ENCODE measurements at places on chromosomes 7 and 10.

- no peak for DNase-seq
These were observed 37.0 kb downstream of the ADAP1 start for GRCh38 chr7:917255-918117.

DNA sequence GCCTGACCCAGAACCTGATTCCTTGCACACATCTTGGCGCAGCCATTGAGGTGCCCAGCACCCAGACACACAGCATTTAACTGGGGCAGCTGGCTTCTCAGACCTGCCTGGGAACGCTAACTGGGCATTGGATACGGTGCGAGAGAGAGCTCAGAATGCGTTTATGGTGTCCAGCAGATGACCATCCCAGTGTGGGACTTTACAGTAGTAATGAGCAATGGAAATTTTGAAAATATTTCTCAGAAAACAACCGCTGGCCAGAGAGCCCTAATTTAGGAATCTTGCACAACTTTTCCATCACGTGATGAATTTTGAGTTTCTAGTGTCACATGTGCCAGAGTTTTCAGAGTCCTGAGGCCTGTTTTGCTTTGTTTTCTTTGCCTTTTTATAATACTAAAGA, 78.2 kb upstream of the SEC61G start:
- no peak for DNase-seq

DNA sequence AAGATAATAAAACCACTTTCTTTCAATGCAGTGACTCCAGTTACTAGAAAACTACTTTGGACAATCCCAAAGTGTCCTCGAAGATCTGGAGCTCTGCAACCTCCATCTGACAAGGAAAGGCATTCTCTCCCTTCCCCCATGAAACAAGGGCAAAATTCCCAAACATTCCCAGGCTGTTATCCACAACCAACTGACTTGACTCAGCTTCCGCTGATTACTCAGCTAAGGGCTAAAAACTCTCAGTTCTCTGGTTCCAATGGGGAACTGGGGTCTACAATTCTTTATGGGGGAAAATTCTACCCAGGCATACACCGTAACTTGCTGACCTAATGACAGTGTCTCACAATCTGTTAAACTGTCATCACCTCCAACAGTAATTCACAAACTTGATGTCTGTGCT, 48.4 kb downstream of the SFMBT2 start:
- DNase-seq = no peak

- DNase-seq = no peak
These were observed 260.3 kb downstream of the ARHGAP12 start for GRCh38 chr10:31668326-31668725.

DNA sequence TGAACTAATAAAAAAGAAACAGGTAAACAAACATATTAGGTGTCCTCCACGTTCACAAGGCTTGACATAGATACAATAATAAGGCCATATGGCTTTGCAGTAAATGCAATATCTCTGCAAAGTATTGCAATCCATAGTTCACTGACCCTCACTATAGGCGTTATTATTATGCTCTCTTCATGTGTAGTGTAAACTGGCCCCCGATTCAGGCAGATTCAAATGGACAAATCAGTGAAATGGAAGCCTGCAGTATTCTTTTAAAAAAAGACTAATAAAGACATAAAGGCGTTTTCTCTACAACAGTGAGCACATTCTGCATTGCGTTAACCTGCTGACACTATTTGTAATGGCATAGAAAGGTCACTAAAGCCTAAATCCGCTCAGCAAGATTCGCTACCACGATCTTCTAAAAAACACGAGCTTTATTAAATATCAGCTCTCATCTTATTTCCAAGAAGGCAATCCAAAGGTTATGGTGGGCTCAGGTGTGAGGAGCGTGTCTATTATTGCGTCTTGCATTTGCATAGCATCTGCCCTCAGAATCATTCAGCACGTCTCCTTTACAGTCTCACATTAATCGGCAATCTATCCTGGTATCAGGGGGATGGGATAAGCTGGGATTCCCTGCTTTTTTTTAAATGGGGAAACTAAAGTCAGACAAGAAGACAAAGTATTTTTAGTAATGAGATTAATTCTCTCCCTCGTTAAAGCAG, 36.2 kb downstream of the FRMD4A start:
- no peak for DNase-seq

- DNase-seq = no peak
These were observed 1.1 kb upstream of the DMTF1 start for GRCh38 chr7:87151002-87151728.

- DNase-seq = no peak
These were observed 82.1 kb downstream of the ZRANB1 start for GRCh38 chr10:125023862-125024496.

- DNase-seq = no peak
These were observed 626.5 kb downstream of the SDK1 start for GRCh38 chr7:3927446-3928110.

- DNase-seq = no peak
These were observed 18.1 kb upstream of the DNA2 start for GRCh38 chr10:68489919-68490318.

DNA sequence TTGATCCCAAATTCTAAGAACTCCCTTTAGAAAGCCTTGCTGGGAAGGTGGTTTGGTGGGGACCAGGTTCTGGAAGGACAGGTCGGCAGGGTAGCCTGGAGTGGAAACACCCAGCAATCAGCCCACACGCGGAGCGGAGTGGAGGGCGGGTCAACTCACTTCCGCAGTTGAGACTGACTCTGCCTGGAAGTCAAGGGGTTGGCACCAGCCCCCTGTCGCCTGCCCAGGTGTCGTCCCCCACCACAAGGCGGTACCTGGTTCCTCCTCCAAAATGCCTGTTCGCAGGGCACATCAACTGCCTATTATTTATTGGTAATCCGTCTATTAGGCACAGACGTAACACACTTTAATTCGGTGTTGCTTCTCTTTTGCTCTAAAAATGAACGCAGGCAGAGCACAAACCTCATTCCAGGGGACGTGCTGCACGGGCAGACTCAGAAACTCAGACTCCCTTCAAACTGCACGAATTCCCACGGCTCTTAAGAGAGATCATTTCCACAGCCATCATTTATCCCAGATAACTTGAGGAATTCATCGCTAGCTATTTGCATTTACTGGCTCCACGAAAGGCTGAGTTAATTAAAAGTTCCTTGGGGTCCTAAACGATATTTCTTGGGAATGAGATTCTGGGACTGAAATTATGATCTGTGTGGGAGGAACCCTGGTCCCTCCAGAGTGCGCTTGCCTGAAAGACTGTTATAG, 248.2 kb upstream of the PPP2R2D start:
- no peak for DNase-seq

DNA sequence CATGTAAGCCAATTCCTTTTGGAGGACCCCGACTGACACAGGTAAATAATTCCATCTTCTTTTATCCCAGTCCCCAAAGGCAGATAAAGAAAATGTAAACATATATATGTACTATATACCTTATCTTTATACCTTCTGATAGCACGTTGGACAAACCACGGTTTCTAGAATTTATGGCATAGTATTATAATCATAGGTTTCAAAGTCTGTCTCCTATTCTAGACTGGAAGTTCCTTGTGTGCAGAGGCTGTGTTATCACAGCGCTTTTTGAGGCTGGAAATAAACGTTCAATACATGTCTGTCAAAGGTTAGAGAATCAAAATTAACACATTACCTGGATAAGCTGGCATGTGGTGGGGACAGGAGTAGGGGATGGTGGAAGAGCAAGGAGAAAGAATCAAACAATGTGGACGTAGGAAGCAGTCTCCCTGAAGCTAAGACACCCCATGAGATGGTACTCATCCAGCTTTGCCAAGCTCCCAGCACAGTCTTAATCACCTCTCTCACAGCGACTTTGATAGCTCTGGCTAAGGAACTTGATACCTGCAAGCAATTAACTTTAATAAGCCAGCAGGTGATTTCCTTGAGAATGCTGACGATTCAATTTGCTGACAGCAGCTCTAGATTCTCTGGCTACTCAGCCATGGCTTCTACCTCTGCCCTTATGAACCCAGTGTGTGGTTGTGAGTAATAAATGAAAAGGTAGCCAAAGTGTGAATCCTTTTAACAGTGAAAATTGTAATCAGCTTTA, 208.4 kb upstream of the LRRTM3 start:
- DNase-seq = no peak

DNA sequence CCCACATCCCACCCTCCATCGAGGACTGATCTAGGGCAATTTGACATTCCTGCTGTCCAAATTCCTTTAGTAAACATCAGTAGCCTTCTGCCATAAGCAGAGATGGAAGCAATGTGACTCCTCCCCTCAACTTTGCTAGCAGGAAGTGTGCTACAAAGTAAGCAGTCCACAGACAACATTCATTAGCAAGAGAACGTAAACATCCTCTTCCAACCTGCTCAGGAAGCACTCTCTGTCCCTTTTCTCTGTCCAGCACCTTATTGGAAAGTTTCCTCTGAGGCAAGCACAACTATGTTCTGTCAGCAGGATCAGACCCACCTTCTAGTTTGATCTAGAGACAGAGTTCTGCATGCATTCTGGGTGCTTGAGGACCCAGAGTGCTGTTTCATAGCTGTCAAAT, 48.1 kb upstream of the LRGUK start:
- DNase-seq = no peak

- no peak for DNase-seq
These were observed 80.4 kb upstream of the BMPER start for GRCh38 chr7:33824911-33825459.

- DNase-seq = no peak
These were observed 31.9 kb downstream of the IL2RA start for GRCh38 chr10:6030217-6030616.

- no peak for DNase-seq
These were observed 119.1 kb upstream of the PFKP start for GRCh38 chr10:2948127-2948854.

DNA sequence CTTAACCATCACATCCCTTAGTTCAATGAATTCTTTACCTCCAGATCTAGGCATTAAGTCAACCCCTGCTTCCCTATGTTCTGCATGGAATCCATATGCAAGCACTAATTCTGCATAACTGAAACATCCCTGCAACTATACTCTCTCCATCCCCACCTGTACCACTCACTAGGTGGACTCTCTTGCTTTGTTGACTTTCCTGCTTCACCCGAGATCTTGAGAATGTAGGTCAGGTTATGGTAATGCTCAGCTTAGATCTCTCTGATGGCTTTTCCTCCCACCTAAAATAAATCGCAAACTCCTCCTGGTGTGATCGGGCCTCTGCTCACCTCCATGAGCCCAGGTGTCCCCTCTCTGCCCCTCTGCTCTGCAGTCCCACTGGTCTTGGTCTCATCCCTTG, 92.4 kb upstream of the ADAM12 start:
- no peak for DNase-seq

GRCh38 chr7:133854739-133855138, 272.4 kb upstream of the LRGUK start:
- no peak for DNase-seq

GRCh38 chr7:114916261-114916892, 5.5 kb upstream of the MDFIC start:
- DNase-seq = peak; percentile 61

- DNase-seq = no peak
These were observed 511.6 kb upstream of the IGFBP3 start for GRCh38 chr7:46432708-46433107.

DNA sequence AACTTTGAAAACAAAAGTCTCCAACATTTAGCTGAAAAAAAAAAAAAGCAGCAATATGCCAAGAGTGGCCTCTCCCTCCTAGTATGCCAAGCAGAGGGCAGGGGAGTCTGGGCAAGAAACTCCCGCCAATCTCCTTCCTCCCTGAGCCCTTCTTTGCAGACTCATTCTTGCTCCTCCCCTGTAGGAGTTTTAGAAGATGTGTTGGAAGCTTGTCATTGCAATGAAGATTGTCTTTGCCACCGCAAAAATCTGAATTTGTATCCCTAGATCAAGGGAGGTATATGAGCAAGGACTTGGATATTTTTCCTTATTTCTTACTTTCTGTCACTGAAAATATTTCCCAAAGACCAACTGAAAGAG, 2.6 kb upstream of the TNS3 start:
- DNase-seq = no peak

- DNase-seq = no peak
These were observed 182.7 kb downstream of the C7orf25 start for GRCh38 chr7:42729053-42729765.

GRCh38 chr7:153432063-153432462, 620.1 kb upstream of the DPP6 start:
- no peak for DNase-seq

GRCh38 chr7:36604806-36605205, 119.5 kb downstream of the AOAH start:
- DNase-seq = no peak

DNA sequence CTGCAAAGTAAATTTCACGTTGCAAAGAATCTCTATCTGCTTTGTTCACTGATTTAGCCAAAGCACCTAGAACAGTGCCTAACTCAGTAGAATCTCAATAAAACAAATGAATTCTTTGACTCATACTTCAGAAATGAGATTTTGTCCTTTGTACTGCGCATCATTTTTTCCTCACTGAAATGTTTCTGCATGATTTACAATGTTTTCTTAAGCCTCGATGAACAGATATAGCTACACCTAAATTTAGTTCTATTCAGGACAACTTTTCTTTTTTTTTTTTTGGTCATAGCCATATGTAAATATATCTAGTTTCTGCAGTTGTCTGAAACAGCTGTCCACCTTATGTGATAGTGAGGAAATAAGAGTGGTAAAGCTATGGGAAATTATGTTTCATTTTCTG, 15.3 kb downstream of the GNAT3 start:
- DNase-seq = no peak

- no peak for DNase-seq
These were observed 23.1 kb upstream of the MACC1 start for GRCh38 chr7:20240080-20240926.

DNA sequence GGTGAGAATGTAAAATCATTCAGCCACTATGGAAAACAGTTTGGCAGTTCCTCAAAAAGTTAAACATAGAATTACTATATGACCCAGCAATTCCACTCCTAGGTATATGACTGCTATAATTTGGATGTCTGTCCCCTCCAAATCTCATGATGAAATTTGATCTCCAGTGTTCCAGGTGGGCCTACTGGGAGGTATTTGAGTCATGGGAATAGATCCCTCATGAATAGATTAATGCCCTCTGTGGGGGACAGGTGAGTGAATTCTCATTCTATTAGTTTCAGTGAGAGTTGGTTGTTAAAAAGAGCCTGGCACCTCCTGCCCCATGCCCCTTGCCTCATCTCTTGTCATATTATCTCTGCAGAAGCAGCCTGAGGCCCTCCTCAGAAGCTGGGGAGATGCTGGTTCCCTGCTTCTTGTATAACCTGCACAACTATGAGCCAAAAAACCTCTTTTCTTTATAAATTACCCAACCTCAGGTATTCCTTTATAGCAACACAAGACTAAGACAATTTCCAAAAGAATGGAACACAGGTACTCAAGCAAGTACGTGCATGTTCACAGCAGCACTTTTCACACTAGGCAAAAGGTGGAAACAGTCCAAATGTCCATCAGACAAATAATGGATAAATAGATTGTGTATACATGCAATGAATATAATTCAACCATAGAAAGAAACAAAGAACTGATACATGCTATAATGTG, 8.8 kb upstream of the SLC25A28 start:
- DNase-seq = no peak

DNA sequence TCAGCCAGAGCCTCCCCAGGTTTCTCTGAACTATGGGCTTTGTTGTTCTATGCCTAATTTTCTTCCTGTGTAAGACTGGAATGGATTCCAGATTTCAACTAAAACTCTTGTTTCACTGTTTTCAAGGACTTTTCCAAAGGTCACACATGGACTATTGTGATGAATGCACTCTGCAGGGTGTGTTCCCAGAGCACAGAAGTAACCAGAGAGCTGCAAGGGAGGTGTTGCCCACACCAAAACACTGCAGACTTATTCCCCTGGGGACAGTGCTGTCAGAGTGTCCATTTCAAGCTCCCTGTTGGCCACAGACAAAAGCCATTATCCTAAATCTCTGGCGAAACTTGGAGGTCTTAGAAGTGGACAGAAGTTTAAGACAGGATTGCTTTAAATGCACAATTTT, 231.6 kb downstream of the TRIL start:
- no peak for DNase-seq

GRCh38 chr7:108127461-108127860, 2.7 kb downstream of the LAMB4 start:
- DNase-seq = no peak

Measured in activated CD4-positive, alpha-beta T cell treated with anti-CD3 and anti-CD28 coated beads for 48 hours (primary cell).